IgD-negative memory B cell (primary cell): ENCODE measurements at places on chromosomes 2 and 18. TPM values are rescaled to one million over a fixed set of nuclear protein-coding genes. Genes with fewer than 3 reads are reported as not detected.

Gene CNGA3
- not detected for polyA plus RNA-seq

Gene ANTXR1
- polyA plus RNA-seq, result not detected

Gene CDH2
- not detected for polyA plus RNA-seq

Gene RND3
- polyA plus RNA-seq, result not detected

Gene CLHC1
- 1.2 TPM for polyA plus RNA-seq

Gene SLC23A3
- polyA plus RNA-seq, result 0.63 TPM

Gene SYT4
- polyA plus RNA-seq, result not detected
